ENCODE measurements at places on chromosomes 1 and 21.

DNA sequence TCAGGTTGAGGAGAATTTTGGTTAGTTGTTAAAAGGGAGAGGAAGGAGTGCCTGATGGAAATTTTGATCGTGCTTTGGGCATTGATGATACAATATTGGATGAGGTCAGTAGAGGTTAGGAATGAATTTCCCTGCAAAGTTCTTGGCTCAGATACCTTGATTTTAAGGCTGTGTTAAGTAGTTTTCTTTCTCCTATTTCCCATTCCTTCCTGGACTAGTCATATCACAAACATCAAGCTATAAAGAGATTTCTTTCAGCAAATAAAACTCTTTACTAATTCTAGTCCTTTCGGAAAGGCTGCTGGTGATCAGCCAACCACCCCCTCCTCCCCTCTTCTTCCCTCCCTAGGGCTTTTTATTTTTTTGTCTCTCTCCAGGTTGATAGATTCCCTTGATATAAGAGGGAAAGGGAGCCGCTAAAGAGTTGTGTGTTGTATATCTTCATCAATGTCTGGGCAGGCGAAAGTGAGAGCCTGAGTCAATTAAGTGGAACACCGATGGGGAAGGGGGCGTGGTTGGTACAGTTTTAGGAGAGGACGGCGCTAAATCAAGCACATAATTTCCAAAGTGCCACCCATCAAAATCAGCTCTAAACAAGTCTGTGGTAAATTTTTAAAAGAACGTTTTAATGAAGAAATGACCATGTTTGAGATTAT lies 100.1 kb upstream of the PLXNA2 start:
- no peak for DNase-seq

DNA sequence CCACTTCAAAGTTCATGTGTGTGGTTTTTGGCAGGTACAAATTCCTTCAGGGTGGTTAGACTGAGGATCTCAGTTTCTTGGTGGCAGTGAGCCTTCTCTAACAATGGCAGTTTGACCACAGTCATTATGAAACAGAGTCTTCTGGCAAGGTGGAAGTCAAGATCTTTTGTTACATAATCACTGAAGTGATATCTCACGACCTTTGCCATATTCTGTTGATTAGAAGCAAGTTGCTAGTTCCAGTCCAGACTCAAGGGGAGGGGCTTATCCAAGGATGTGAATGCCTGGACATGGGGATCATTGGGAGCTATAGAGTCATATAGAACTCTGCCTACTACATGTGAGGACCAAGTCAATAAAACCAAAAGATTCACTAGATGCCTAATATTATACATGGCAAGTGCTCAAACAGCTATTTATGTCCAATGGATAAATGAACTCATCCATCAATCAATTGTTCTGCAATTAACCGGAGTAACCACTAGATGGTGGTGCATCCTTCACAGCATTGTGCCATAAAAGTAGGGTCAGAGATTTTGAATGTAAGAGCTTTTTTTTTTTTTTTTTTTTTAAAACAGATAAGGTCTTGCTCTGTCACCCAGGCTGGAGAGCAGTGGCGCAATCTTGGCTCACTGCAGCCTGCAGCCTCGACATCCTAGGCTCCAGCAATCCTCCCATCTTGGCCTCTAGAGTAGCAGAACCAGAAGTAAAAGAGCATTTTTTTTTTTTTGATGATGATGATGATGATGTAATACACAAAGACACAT lies 131.9 kb downstream of the CRB1 start:
- peak; percentile 51 for DNase-seq

DNA sequence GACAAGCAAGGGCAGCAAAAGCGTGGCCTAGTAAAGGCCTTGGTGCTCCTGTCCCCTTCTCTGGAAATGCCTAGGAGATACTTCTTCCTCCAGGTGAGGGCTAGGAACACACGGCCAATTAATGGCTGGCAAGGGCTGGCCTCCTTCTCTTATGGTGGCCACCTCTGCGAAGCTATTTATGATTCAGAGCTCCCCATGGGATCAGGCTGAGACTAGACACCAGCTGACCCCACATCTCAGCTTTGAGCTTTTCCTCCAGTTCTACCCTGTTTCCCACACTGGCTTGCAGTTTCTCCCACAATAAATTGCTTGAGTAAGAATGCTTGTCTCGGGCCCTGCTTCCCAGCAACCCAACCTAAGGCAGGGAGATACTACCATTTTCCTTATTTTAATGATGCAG lies 53.7 kb downstream of the CAMK2N1 start:
- no peak for DNase-seq

- no peak for DNase-seq
Observed at GRCh38 chr1:178632653-178633052, 92.4 kb upstream of the RALGPS2 start.
